ENCODE measurements at places on chromosomes 7 and 10.

DNA sequence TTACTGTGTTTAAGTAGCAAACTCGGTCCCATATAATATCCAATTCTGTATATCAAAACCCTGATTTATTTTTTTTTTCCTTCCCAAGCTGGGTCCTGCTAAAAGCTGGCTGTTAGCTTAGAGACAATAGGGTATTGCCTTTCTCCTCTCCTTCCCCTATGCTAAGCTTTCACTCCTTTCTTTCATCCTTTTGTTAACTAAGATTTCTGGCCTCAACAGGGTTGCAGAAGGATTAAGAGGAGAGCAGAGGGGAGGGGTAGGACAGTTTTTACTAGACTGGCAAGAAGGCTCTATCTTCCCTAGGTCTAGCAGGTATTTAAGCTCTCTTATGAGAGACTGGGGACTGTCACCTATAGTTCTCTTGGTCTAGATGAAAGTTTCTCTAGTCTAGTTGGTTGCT, 229.2 kb downstream of the KCND2 start:
- DNase-seq: no peak

DNA sequence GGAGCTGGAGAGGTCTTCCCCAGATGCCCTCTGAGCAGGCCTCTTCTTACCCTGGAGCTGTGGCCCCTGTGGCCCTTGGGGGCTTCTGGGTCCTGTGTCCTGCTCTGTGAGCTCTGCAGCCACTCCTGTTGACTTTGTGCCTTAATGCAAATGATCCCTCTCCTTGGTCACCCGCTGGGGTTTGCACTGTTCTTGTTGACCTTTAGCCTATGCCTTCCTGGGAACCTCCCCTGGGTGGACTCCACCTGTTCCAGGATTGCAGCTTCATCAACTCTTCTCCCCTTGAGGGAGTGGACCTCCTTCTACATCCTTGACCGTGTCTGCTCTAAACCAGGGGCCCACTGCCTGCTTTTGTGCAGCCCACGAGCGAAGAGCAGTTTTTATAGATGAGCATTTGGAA, 58.6 kb upstream of the CTBP2 start:
- no peak for DNase-seq

- DNase-seq: no peak
Observed at GRCh38 chr10:100184426-100184825, 1.4 kb downstream of the ERLIN1 start.

DNA sequence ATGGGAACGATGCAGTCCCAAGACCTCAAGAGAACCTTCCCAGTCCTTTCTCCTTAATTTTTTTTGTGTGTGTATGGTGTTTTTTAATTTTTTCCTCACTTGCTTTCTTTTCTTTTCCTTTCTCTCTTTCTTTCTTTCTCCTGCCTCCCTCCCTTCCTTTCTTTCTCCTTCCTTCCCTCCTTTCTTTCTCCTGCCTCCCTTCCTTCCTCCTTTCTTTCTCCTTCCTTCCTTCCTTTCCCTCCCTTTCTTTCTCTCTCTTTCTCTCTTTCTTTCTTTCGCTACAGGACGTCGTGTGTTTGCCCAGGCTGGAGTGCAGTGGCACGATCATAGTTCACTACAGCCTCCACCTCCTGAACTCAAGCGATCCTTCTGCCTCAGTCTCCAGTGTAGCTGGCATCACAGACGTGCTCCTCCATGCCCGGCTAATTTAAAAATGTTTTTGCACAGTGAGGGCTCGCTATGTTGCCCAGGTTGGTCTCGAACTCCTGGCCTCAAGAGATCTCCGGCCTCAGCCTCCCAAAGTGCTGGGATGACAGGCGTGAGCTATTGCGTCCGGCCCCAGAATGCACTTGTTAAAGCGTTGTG, 709 bp upstream of the NIPSNAP2 start:
- no peak for DNase-seq

DNA sequence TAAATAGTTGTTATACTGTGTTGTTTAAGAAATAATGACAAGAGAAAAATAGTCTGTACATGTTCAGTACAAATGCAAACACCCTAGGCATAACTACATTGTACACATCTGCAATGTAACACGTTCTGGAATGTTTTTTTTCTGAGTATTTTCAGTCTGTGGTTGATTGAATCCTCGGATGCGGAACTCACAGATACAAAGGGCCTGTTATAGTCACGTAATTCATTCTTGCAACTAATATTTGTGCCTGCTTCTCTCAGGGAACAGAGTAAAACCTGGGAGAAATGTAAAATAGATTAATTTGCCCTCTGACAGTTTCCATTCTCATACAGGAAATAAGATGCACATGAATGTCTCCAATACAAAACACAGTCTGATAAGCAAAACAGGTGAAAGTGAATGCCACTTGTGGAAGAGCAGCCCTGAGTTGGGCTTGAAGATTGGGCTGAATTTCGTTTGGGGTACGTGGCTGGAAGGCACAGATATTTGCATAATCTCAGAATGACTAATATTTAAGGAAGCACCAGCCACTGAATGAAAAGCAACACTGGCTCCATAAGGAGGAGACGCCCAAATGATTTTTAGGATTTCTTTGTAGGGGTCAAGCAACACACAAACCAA, 19.1 kb downstream of the DENND2A start:
- DNase-seq: no peak

- no peak for DNase-seq
Observed at GRCh38 chr7:67619175-67619574, 622.5 kb downstream of the TYW1 start.

DNA sequence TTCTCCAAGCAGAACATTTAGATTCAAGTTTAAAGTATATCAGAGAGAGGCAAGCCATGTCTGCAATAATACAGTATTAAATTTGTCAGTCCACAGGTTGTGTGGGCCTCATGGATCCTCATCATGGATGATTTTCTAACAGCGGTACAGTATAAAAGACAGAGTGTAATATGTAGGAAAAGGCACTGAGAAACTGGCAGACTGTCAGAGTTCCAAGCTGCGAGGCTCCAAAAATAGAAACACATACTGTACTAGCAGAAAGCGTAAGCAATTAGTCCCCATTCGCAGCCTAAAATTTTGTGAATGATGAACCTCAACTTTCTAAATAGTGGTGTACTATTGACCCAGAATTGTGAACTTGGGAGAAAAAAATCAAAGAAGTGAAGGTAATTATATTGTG, 933.3 kb downstream of the XPNPEP1 start:
- DNase-seq: no peak

DNA sequence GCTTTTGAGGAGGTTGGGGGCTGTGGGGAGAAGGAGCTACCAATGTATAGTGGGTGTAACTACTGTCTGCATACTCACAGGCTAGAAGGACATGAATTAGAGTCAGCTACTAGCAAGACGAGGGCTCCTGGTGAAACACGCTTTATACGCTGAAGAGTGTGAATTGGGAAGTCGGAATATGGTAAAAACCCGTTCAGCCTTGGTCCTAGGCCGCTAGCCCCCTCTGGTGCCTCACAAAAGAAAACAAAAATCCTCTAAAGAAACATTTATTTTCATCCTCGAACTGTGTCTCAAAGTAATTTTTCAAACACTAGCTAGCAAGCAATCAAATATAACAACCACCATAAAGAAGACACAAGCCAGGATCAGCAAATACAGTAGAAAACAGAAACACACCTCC, 338.1 kb upstream of the SEMA3C start:
- DNase-seq: no peak

GRCh38 chr7:128231021-128231420, 10.1 kb upstream of the LEP start:
- DNase-seq: no peak

GRCh38 chr7:11707606-11708193, 124.3 kb downstream of the THSD7A start:
- DNase-seq: no peak

DNA sequence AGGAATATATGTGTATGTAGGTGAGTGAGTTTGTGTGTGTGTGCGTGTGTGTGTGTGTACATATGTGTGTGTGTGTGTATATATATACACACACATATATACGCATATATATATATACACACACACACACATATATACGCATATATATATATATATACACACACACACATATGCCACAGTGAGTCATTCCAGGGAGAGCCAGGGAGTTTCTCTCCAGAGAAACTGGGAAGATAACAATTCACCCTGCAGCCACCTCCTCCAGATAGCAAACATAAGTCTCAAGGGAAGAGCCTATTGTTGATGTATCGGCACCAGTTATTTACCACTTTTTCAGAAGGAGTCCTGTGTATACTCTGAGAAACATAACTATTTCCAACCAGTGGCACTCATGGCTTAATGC, 102.3 kb upstream of the STK17A start:
- DNase-seq: no peak

All from stimulated activated CD8-positive, alpha-beta memory T cell treated with anti-CD3 and anti-CD28 coated beads, Interleukin-2, amount 100 ng/mL, for 48 hours (primary cell).